ENCODE measurements at places on chromosomes 2 and 18. TPM values are rescaled to one million over a fixed set of nuclear protein-coding genes. Genes with fewer than 3 reads are reported as not detected.

DBI gene
- 284 TPM for total RNA-seq

NGEF gene
- not detected for total RNA-seq

GKN1 gene
- not detected for total RNA-seq

DNA sequence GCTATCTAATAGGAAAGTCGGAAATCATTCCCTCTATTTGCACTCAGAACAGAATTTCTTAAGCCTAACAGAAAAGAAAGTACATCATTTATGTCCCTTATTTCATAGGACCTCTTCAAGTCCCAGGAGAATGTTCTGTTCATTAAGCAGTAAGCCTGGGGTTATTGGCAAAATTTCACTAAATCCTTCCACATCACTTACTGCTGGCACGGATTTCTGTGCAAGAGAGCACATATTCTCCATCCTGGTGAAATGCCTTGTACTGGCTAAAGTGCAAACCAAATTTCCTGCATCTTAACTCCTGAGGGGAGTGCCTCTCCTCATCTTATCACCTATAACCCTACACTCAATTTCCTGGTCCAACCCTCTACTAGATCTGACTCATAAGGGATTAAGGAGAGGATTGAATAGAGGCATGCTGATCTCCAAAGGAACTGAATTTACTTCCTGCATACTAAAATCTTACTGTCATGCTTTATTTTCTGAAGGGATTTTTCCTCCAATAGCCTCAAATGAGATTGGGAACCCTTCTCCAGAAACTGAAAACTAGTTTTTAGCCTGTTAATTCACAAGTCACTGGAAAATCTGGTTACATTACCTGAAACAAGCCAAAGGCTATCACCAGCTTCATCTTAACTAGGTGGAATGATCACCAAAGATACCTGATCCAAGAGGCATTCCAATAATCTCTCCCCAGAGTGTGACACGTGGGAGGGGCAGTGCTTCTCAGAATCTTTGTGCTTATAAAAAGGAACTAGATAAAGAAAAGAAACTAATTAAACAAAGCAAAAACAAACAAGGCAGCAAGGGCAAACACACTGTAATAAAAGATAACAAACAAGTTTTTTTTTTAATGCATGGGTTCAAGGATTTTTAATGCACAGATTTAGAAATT, 311.1 kb downstream of the NR4A2 start:
- no peak for DNase-seq

DNA sequence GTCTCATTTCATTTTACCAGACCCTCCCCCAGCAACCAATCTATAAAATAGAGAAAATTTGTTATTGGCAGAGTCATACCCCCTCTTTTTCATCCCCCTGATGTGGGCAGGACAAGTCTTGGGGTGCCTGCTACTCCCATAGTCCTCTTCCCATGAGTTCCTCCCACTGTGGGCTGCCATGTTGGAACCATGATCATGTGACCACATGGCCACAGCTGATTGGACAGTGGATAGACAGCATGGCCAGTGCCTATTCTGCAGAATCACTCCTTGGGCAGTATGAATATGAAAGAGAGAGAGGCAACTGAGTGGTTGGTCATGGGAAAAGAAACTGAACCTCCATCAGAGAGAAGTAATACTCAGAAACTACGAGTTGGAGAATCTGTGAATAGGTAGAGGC, 84.9 kb downstream of the PDCL3 start:
- no peak for DNase-seq

THOC1 gene
- 10.4 TPM for total RNA-seq
